ENCODE measurements at places on chromosomes 3 and 15. TPM values are rescaled to one million over a fixed set of nuclear protein-coding genes. Genes with fewer than 3 reads are reported as not detected.

- peak within 1 kb of the TSS; percentile 66 for H3K4me3 ChIP-seq
- H3K27me3 ChIP-seq, result no peaks in the 10 kb centered on the region
- no peaks in the 10 kb centered on the region for H3K36me3 ChIP-seq
- peak within 1 kb of the TSS; percentile 80 for H3K27ac ChIP-seq
- peaks cover 13% of the 10 kb centered on the region for H3K4me1 ChIP-seq
Observed at GRCh38 chr15:80152896-80153876, at the start of gene FAH. Gene FAH, plus strand, starts transcription at chr15:80152999. Its CDS starts 56 bp downstream, at chr15:80153055.

Gene GHRL
- total RNA-seq, result 0.40 TPM

Gene TLR9
- total RNA-seq, result 0.09 TPM

GRCh38 chr15:52936489-52936888, 146.4 kb upstream of the ONECUT1 start:
- H3K27ac ChIP-seq, result no peak overlapping the region
- no peak for DNase-seq
- H3K4me1 ChIP-seq, result no peaks in the 10 kb centered on the region
- no peaks in the 10 kb centered on the region for H3K27me3 ChIP-seq
- no peak overlapping the region for H3K4me3 ChIP-seq

- H3K27ac ChIP-seq, result no peak overlapping the region
- H3K36me3 ChIP-seq, result no peaks in the 10 kb centered on the region
- peak; percentile 9 for DNase-seq
- no peaks in the 10 kb centered on the region for H3K27me3 ChIP-seq
Observed at GRCh38 chr3:5251196-5251583, 63.7 kb downstream of the EDEM1 start.

- DNase-seq, result no peak
- no peak overlapping the region for H3K4me3 ChIP-seq
- no peak overlapping the region for H3K27ac ChIP-seq
- peaks cover 2% of the 10 kb centered on the region for H3K36me3 ChIP-seq
Observed at GRCh38 chr3:119360736-119361462, 66.7 kb downstream of the ARHGAP31 start.

- H3K4me3 ChIP-seq, result no peak overlapping the region
- no peaks in the 10 kb centered on the region for H3K27me3 ChIP-seq
- H3K4me1 ChIP-seq, result no peaks in the 10 kb centered on the region
Observed at GRCh38 chr15:84099181-84099580, 136.4 kb upstream of the GOLGA6L4 start.

GRCh38 chr3:15382405-15382923, 44.9 kb downstream of the METTL6 start:
- H3K36me3 ChIP-seq, result no peaks in the 10 kb centered on the region
- H3K4me3 ChIP-seq, result no peak overlapping the region
- H3K27ac ChIP-seq, result no peak overlapping the region
- H3K27me3 ChIP-seq, result no peaks in the 10 kb centered on the region

- DNase-seq, result no peak
- H3K27me3 ChIP-seq, result no peaks in the 10 kb centered on the region
- H3K4me1 ChIP-seq, result no peaks in the 10 kb centered on the region
- H3K4me3 ChIP-seq, result no peak overlapping the region
- no peaks in the 10 kb centered on the region for H3K36me3 ChIP-seq
Observed at GRCh38 chr3:189563853-189564563, 67.2 kb upstream of the TP63 start.

- no peak for DNase-seq
- H3K27ac ChIP-seq, result no peak overlapping the region
- H3K4me3 ChIP-seq, result no peak overlapping the region
Observed at GRCh38 chr3:103085465-103085864, 650.6 kb downstream of the ZPLD1 start.

DNA sequence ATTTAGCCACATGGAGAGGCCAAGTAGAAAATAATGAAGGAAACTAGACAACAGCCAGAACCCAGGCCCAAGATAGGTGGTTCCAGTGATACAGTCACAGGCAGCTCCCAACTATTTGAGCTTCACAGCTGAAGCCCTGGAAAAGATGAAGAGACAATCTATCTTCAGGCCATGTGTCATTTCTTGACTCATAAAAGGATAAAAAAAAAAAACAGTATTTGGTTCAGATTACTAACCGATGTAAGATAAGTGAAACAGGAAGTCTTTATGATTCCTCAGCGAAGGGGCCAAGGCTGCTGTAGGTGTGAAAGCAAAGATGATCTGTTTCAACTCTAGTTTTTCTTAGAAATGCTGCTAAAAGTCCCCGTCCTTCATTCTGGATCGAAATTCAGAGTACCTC, 394.6 kb downstream of the ZNF385D start:
- no peak for DNase-seq
- no peak overlapping the region for H3K4me3 ChIP-seq
- no peak overlapping the region for H3K27ac ChIP-seq
- no peaks in the 10 kb centered on the region for H3K4me1 ChIP-seq
- H3K27me3 ChIP-seq, result no peaks in the 10 kb centered on the region

All from muscle of leg (tissue), 16 donors.